ENCODE measurements at places on chromosomes 16 and 17. TPM values are rescaled to one million over a fixed set of nuclear protein-coding genes. Genes with fewer than 3 reads are reported as not detected.
A peak's percentile ranks its signal among the peaks of the same experiment; 100 is the strongest.

DNA sequence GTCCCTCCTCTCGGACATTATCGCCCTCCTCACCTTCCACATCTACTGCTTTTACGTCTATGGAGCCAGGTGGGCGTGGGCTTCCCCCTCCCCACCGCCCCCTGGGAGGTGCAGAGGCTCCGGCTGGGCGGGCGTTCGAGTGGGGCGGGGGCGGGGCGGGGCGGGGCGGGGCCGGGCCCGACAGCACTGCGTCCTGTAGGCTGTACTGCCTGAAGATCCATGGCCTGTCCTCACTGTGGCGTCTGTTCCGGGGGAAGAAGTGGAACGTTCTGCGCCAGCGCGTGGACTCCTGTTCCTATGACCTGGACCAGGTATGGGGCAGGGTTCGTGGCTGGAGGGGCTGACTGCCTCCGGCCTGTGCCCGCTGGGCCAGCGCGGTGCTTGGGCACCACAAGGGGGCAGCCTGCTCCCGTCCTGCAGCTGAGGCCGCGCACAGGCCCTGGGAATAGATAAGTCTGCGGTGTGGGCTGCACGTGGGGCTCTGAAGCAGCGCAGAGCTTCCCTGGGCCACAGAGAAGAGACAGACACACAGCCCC is 9.2 kb downstream of the PIGQ start:
- peaks cover 26% of the 10 kb centered on the region for H3K36me3 ChIP-seq
- H3K27ac ChIP-seq: no peak overlapping the region
- DNase-seq: no peak
- no peaks in the 10 kb centered on the region for H3K27me3 ChIP-seq

DNA sequence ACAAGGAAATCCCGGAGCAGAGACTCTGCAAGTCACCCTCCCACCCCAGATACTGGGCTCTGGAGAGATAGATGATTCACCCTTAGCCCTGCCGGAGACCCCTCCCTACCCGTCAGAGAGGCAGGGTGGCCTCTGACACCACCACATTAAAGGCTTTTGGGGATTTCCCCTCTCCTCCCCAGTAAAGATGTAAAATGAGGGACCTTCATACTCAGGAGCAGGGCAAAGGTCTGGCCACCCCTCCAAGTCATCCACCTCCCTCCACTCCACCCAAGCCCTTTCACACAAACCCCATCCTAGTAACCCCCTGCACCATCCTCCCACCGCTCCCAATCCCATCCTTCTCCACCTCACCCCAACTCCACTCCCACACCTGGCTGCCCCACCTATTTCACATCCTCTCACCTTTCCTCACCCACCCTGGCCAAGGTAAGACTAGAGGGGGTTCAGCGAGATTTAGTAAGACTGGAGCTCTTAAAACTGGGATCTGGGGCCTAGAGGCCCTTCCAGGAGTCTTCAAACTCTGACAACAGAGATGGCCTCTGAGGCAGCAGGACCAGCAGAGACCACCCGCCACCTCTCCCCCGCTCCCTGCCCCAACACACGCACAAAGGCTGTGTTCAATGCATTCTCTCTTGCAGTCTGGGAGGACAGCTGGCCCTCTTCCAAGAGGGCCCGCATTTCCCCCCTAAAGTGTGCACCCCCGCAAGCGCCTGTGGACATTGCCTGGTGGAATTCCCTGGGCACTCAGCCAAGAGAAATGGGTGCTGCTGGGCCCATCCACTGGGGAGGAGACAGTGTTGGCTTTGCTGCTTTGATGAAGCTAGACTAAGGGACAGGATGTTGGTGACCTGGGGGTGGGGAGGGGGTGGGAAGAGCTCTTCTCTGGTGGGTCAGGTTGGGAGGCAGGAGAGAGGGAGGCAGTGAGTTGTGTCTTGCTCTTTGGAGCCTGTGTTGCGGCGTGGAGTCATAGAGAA is 1.1 kb downstream of the ABAT start:
- no peak overlapping the region for H3K4me3 ChIP-seq
- H3K27me3 ChIP-seq: no peaks in the 10 kb centered on the region
- H3K36me3 ChIP-seq: no peaks in the 10 kb centered on the region
- H3K4me1 ChIP-seq: peaks cover 35% of the 10 kb centered on the region
- peak; percentile 22 for DNase-seq
- no peak overlapping the region for H3K27ac ChIP-seq

DNA sequence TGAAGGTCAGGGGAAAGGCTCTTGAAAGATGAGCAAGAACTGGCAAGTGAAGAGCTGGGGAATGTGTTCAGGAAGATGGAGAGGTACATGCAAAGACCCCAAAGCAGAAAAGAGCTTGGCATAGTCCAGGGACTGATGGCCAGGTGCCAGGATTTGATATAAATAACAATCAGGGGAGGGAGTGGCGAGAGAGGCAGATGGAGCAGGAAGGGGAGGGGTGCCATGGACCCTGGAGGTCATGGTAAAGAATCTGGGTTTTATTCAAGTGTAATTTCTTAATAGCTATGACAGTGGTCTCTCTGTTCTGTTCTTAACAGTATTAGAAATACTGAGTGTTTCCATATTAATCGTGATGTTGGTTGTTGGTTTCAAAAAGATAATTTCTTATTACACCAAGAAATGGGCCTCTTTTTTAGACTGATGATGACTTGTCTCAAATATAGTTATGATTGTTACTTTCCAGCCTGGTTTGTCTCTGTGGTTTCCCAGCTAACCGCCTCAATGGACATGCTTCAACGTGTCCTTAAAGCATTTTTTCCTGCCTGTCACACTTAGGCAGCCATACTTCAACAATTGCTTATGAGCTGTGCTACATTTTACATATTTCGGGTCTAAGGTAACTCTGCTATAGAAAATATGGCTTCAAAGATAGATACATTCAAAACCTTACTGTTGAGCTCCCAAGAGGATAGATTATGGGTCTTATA is 49.4 kb downstream of the MYH10 start:
- peaks cover 34% of the 10 kb centered on the region for H3K36me3 ChIP-seq
- H3K27ac ChIP-seq: no peak overlapping the region
- H3K4me3 ChIP-seq: no peak overlapping the region

GRCh38 chr17:49687878-49688491 is 10.1 kb upstream of the SPOP start:
- H3K27ac ChIP-seq: 0 out of 2 replicates have a peak overlapping the region, but pooled peaks have one; percentile 1
- H3K36me3 ChIP-seq: no peaks in the 10 kb centered on the region
- no peaks in the 10 kb centered on the region for H3K27me3 ChIP-seq

NRN1L gene
- not detected for total RNA-seq

DNA sequence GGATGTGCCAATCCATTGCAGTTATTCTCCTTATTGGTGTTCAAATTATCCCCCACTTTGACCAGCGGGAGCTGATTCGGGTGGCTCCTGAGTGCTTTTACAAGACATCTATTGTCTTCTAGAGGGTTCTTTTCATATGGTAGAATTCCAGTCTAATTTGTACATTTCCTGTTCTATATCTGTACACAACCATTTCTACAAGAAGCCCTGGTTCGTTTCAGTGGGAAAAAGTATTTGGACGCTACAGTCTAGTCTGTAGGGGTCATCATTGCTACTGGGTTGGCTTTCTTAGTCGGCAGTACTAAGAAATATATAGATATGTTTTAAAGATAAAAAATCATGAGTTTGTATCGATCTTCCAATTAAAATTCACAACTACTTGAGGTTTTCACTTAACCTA is 262.6 kb downstream of the MAP2K6 start:
- no peaks in the 10 kb centered on the region for H3K36me3 ChIP-seq
- no peak overlapping the region for H3K27ac ChIP-seq
- DNase-seq: no peak
- peaks cover 7% of the 10 kb centered on the region for H3K4me1 ChIP-seq
- no peak overlapping the region for H3K4me3 ChIP-seq

- no peak overlapping the region for H3K27ac ChIP-seq
- no peaks in the 10 kb centered on the region for H3K27me3 ChIP-seq
- H3K4me3 ChIP-seq: no peak overlapping the region
- no peak for DNase-seq
- H3K36me3 ChIP-seq: no peaks in the 10 kb centered on the region
These were observed 110.1 kb downstream of the NTN1 start for GRCh38 chr17:9131371-9131770.

SLC47A2 gene
- total RNA-seq: not detected

DNA sequence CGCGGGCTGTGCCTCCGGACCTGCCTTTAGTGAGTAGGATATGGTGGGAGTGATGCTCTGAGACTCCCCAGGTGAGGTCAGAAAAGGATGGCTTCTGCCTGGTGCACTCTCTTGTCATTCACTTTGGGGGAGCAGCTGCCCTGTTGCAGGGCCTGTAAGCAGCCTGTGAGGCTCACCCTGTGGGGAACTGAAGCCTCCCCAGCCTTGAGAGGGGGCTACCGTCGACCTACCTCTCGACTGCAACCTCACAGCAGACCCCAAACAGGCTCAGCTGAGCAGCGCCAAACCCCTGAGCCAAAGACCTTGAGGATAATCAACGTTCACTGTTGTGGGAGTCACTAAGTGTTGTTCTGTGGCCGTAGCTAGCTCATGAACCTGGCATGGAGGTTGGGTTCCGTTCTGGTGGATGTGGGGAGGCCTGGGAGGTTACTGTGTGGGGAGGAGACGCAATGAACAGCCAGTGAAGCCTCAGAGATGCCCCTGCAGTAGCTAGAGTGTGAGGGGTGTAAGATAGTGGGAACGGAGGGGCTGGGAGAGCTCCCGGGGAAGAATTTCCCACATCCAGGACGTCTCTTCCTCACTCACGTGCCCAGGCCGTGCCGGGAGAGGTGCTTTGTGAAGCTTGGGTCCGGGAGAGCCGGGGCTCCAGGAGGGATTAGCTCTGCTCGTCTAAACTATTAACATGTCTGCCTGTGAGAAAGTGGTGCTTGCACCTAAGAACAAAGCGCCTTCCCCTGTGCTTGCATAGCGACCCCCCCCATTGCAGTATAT is 38.8 kb downstream of the METRNL start:
- no peak overlapping the region for H3K4me3 ChIP-seq
- H3K27ac ChIP-seq: no peak overlapping the region
- no peak for DNase-seq
- H3K27me3 ChIP-seq: peaks cover 16% of the 10 kb centered on the region
- H3K4me1 ChIP-seq: no peaks in the 10 kb centered on the region

DNA sequence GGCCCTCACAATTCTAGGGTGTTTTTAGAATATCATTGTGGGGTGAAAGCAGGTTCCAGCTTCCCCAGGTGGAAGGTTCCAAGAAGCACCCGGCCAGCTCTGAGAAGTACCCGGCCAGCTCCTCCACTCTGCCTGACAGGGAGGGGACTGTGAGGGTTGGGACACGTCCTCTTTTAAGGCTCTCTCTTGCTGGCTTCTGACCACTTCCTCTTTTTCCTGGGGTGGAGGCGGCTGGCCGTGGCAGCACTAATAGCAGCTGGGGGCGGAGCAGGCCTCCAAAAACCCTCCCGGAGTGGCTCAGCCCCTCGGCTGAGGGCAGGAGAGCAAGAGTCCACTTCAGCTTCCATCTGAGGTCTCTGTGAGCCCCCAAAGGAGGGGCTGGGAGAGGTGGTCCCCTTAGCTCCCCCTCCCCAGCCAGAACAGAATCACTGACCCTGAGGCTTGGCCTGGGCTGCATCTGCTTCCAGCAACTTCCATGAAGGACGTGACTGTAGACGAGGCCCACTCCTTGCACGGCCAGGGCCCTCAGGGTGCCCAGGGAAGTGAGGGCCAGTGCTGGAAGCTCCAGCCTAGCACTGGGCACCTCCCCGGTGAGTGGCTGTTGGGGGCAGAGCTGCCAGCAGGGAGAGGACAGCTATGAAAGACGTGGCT is 26.7 kb upstream of the PLCG2 start:
- H3K27ac ChIP-seq: no peak overlapping the region
- H3K4me1 ChIP-seq: no peaks in the 10 kb centered on the region
- no peak overlapping the region for H3K4me3 ChIP-seq
- H3K36me3 ChIP-seq: no peaks in the 10 kb centered on the region

DNA sequence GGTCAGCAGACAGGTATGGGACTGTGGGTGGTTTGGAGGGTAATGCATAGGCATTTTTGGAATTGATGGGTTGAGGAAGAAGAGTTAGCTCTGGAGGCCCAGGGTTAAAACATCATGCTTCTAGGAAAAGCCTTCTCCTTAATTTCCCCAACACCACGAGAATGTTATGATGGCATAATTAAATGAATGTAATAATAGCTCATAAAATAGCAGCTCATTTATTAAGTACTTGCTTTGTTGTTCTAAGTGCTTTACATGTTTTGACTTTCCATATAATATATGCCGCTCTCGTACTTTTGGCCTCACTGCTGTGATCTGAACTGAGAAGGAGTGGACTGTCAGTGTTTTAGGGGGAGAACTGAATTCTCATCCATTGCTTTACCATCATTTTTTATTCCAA is 14.3 kb downstream of the LIMD2 start:
- no peaks in the 10 kb centered on the region for H3K27me3 ChIP-seq
- peaks cover 73% of the 10 kb centered on the region for H3K36me3 ChIP-seq
- no peak overlapping the region for H3K4me3 ChIP-seq
- H3K4me1 ChIP-seq: no peaks in the 10 kb centered on the region

Measured in SJSA1 (cell line).